ENCODE measurements at places on chromosomes 7 and 10.

DNA sequence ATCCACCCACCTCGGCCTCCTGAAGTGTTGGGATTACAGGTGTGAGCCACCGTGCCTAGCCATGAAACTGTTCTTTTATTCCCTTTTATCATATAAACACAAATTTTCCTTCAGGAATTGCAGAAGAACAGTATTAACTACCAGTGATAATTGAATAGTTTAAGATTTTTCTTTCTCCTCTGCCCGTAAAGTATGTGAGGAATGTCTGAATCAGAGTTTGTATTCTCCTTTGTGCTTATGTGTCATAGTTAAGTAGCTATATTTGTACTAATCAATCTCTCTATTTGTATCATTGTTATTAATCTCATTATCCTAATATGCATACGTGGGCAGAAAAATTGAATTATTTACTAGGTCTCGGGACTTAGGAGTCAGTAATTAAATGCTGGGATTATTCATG lies 83.6 kb downstream of the ZNF277 start:
- no peak for DNase-seq

GRCh38 chr7:22696541-22697228 lies 30.3 kb upstream of the IL6 start:
- no peak for DNase-seq

DNA sequence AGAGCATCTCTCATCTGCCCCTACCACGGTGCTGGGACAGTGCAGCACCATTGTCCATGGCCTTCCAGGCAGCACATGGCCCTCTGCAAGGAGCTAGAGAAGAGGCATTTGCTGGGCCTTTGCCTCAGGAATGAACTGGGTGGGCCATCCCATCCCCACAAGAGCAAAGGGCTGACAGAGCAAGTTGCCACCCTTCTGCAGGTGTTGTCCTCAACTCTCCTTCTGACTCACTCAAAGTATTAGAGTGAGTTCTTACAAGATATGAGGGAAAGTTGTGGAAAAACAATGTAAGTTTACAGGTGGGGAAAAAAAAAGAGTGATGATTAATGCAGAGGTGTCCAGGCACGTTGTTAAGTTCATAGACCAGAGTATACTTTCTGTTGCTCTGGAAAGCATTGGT lies 261.2 kb downstream of the SKIDA1 start:
- no peak for DNase-seq

- DNase-seq: no peak
Measured at GRCh38 chr7:84013616-84014240, 180.9 kb downstream of the SEMA3A start.
